HepG2 (cell line): ENCODE measurements at places on chromosomes 6 and 20. TPM values are rescaled to one million over a fixed set of nuclear protein-coding genes. Genes with fewer than 3 reads are reported as not detected.

The NOX3 gene
- 0.18 and 0.24 TPM in 2 replicates for total RNA-seq

The MYMX gene
- total RNA-seq, result not detected in 2 replicates

The CGAS gene
- 0.07 TPM in 1 of 2 replicates, not detected in the other for total RNA-seq

The RAB23 gene
- total RNA-seq, result 16.4 and 24.2 TPM in 2 replicates

- DNase-seq, result peak; percentile 52
- H3K4me1 ChIP-seq, result peaks cover 45% of the 10 kb centered on the region
- H3K27me3 ChIP-seq, result no peaks in the 10 kb centered on the region; the same call in 2 of the 3 replicates
- peak overlapping the region; percentile 77 for H3K4me3 ChIP-seq
- H3K36me3 ChIP-seq, result no peaks in the 10 kb centered on the region
Observed at GRCh38 chr6:35258858-35259193, 709 bp upstream of the ZNF76 start.

DNA sequence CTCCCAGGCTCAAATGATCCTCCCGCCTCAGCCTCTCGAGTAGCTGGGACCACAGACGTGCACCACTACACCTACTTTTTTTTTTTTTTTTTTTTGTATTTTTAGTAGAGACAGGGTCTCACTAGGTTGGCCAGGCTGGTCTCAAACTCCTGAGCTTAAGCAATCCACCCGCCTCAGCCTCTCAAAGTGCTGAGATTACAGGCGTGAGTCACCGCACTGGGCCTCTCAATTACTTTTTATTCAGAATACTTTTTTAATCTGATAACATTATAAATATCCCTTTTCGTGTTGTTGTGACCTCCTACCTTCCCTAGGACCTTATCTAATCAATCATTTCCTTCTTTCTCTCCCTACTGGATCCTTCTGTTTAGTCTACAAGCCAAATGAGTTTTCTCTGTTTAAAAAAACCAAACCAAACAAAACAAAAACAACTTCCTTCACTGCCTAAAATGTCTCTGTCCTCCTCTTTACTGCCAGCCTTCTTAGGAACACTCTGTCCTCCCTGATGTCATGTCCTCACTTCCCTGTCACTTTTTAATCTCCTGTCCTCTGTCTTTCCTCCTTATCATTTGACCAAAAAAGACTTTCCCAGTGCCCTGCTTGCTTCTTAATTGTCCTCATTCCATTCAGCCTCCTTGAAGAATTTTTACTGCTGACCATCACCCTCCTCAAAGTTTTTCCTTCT is 85.0 kb downstream of the CAP2 start:
- no peaks in the 10 kb centered on the region for H3K36me3 ChIP-seq
- H3K4me1 ChIP-seq, result no peaks in the 10 kb centered on the region
- H3K27me3 ChIP-seq, result no peaks in the 10 kb centered on the region
- H3K27ac ChIP-seq, result no peak overlapping the region

GRCh38 chr20:1264727-1265126 is 1.4 kb upstream of the SNPH start:
- no peak for DNase-seq
- H3K4me3 ChIP-seq, result no peak overlapping the region
- no peaks in the 10 kb centered on the region; the same call in 1 of the 2 replicates for H3K4me1 ChIP-seq
- no peaks in the 10 kb centered on the region for H3K36me3 ChIP-seq
- peaks cover 16% of the 10 kb centered on the region for H3K27me3 ChIP-seq
- H3K27ac ChIP-seq, result no peak overlapping the region

DNA sequence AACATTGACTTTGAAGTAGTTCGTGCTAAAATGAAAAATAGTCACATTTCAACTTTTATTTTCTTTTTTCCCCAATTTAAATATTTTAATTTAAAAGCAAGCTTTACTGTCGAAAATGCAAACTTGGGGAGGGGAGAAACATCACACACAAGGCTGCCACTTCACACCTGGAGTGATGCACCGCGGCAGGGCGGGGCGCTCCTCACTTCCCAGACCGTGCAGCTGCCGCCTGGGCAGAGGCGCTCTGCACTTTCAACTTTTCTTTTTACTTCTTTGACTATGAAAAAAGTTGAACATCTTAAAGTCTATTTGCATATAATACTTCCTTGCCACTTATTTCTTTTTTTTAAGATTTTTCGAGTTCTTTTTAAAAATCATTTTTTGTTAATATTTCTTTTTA is 993.3 kb upstream of the GJE1 start:
- no peak overlapping the region for H3K27ac ChIP-seq
- no peaks in the 10 kb centered on the region for H3K36me3 ChIP-seq
- H3K27me3 ChIP-seq, result no peaks in the 10 kb centered on the region
- DNase-seq, result no peak
- no peak overlapping the region for H3K4me3 ChIP-seq

GRCh38 chr20:52084727-52085126 is 106.9 kb downstream of the ZFP64 start:
- H3K4me3 ChIP-seq, result no peak overlapping the region
- peaks cover 12% of the 10 kb centered on the region; the same call in 1 of the 2 replicates for H3K4me1 ChIP-seq
- DNase-seq, result no peak
- peaks cover 5% of the 10 kb centered on the region; the same call in 2 of the 3 replicates for H3K36me3 ChIP-seq
- no peaks in the 10 kb centered on the region for H3K27me3 ChIP-seq

GRCh38 chr20:38148328-38149102 is 16.6 kb downstream of the TGM2 start:
- H3K27me3 ChIP-seq, result no peaks in the 10 kb centered on the region
- DNase-seq, result no peak
- H3K4me1 ChIP-seq, result peaks cover 37% of the 10 kb centered on the region

DNA sequence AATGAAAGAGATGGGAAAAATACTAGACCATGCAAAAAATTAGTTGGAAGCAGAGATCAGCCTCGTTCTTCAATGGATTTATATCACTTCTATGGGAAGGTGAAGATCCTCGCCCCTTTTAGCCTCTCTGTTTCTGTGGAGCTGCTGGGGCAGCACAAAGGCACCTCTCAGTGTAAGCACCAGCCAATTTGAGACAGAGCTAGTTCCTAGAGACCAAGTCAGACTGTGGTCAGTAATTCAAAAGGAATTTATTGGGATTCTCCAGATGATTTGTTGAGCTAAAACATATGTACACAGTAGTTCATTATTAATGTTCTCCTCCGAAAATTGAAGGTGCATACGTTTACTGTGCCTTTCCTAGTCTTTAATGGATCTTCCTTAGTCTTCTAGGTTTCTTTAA is 42.4 kb downstream of the SCGN start:
- no peaks in the 10 kb centered on the region for H3K36me3 ChIP-seq
- H3K4me3 ChIP-seq, result no peak overlapping the region
- DNase-seq, result no peak
- H3K27me3 ChIP-seq, result no peaks in the 10 kb centered on the region
- no peaks in the 10 kb centered on the region for H3K4me1 ChIP-seq
- H3K27ac ChIP-seq, result no peak overlapping the region

GRCh38 chr6:111530667-111531066 is 47.6 kb upstream of the REV3L start:
- H3K36me3 ChIP-seq, result no peaks in the 10 kb centered on the region
- H3K4me1 ChIP-seq, result peaks cover 16% of the 10 kb centered on the region
- H3K27ac ChIP-seq, result peak overlapping the region; percentile 14
- H3K27me3 ChIP-seq, result no peaks in the 10 kb centered on the region
- H3K4me3 ChIP-seq, result no peak overlapping the region

DNA sequence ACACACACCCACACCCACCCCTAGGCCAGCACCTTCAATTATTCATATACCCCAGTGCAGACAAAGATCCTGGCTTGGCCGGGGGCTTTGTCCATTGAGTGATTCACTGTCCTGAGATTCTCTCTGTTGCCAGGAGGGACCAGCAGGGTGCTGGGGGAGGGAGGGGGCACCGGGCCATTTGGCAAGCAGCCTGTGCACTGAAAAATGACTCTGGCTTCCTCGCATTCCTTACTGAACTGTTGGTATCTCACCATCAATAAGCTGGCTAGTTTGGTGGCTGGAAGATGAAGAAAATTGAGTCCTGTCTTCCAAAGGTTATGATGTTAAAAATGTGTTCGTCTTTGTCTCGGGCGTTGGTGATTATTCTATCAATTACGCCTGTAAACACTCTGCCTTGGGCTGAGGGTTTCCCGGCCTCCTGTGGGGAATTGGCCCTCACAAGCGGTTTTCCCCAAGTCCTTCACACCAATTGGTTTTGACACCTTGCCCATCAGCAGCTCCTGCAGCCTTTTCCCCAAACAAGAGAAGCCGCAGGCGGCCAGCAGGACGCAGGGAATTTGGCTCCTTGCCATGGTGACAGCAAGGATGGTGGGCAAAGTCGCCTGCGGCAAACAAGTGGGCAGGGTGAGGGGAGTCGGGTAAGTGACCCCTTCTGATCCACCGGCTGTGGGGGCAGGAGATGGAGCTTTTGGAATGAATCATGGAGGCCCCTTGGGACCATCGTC is 4.9 kb downstream of the VSTM2L start:
- H3K27ac ChIP-seq, result no peak overlapping the region
- DNase-seq, result no peak
- no peak overlapping the region for H3K4me3 ChIP-seq
- no peaks in the 10 kb centered on the region for H3K36me3 ChIP-seq

GRCh38 chr20:32727683-32728082 is 15.6 kb downstream of the COMMD7 start:
- peaks cover 17% of the 10 kb centered on the region for H3K36me3 ChIP-seq
- peaks cover 16% of the 10 kb centered on the region for H3K4me1 ChIP-seq
- no peaks in the 10 kb centered on the region for H3K27me3 ChIP-seq

DNA sequence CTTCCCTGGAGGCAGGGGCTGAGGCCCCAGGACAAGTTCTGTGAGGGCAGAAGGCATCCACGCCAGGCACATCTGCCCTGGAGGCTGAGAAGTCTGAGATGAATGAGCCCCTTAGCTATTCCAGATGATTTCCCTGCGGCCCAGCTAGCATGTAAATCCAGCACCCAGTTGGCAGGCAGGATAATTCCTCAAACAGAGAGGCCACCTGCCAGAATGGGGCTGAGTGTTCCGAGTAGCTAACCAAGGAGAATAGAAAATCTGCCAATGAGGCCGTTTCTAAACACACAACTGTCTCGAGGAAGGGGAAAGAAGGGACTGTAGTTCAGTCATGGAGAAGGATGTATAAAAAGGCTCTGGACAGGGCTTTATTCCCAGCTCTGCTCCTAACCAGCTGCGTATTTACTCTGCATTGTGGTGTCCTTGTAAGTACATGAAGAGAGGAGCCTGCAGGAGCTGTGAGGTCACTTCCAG is 211.4 kb upstream of the CDYL start:
- no peaks in the 10 kb centered on the region for H3K36me3 ChIP-seq
- H3K4me1 ChIP-seq, result no peaks in the 10 kb centered on the region
- no peak overlapping the region for H3K4me3 ChIP-seq
- peaks cover 2% of the 10 kb centered on the region; the same call in 1 of the 2 replicates for H3K27me3 ChIP-seq
- DNase-seq, result no peak

DNA sequence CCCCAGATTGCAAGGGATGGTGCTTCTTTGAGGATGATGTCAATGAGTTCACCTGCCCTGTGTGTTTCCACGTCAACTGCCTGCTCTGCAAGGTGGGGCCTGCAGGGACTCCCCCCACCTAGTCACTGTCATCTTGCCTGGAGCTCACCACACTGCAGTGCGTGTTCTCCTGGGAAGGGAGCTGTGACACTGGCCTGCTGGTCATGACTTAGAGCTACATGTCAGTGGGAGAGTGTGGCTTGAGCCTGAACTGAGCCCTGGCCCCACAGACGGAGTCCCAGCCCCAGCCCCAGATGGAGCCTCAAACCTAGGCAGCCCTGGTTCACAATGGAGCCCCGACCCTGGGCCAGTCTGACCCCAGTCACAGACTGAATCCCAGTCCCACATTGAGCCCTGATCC is 19.3 kb downstream of the RBCK1 start:
- H3K27ac ChIP-seq, result no peak overlapping the region
- H3K4me3 ChIP-seq, result no peak overlapping the region
- H3K4me1 ChIP-seq, result no peaks in the 10 kb centered on the region
- peaks cover 69% of the 10 kb centered on the region for H3K36me3 ChIP-seq

GRCh38 chr6:110282412-110282811 is 75.7 kb downstream of the METTL24 start:
- H3K4me3 ChIP-seq, result no peak overlapping the region
- H3K36me3 ChIP-seq, result no peaks in the 10 kb centered on the region
- H3K4me1 ChIP-seq, result peaks cover 10% of the 10 kb centered on the region

- no peak overlapping the region for H3K27ac ChIP-seq
- H3K27me3 ChIP-seq, result no peaks in the 10 kb centered on the region
- no peak overlapping the region for H3K4me3 ChIP-seq
- no peaks in the 10 kb centered on the region for H3K4me1 ChIP-seq
- DNase-seq, result no peak
Observed at GRCh38 chr6:24064832-24065231, 61.2 kb upstream of the NRSN1 start.

GRCh38 chr6:96704713-96705112 is 132.6 kb downstream of the GPR63 start:
- no peak overlapping the region for H3K4me3 ChIP-seq
- no peaks in the 10 kb centered on the region for H3K4me1 ChIP-seq
- no peak for DNase-seq
- no peaks in the 10 kb centered on the region for H3K27me3 ChIP-seq
- no peak overlapping the region for H3K27ac ChIP-seq

GRCh38 chr6:124967444-124967843 is 5.2 kb downstream of the RNF217 start:
- H3K36me3 ChIP-seq, result no peaks in the 10 kb centered on the region
- no peak for DNase-seq
- no peak overlapping the region for H3K4me3 ChIP-seq
- H3K27ac ChIP-seq, result no peak overlapping the region
- peaks cover 9% of the 10 kb centered on the region for H3K4me1 ChIP-seq

DNA sequence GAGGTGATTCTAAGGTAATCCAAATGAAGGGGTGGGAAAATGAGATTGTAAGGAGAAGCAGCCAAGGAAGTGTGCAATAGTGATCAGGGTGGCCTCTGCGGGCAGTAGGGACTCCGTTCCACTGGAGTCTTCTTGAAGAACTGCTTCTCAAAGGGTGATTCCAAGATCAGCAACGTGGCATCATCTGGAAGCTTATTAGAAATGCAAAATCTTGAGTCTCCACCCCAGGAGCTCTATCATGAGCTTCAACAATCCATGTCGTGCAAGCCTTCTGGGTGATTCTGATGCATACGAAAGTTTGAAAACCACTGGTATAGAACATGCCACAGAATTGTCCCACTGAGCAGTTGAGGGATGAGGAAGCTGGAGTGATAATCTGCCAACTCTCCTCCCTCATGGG is 31.4 kb downstream of the SCP2D1 start:
- H3K4me3 ChIP-seq, result no peak overlapping the region
- H3K36me3 ChIP-seq, result no peaks in the 10 kb centered on the region
- H3K4me1 ChIP-seq, result no peaks in the 10 kb centered on the region
- no peaks in the 10 kb centered on the region for H3K27me3 ChIP-seq

GRCh38 chr20:46811224-46812084 is 83.2 kb upstream of the EYA2 start:
- peaks cover 11% of the 10 kb centered on the region; the same call in 1 of the 2 replicates for H3K4me1 ChIP-seq
- no peaks in the 10 kb centered on the region; the same call in 1 of the 2 replicates for H3K27me3 ChIP-seq
- H3K36me3 ChIP-seq, result no peaks in the 10 kb centered on the region
- no peak overlapping the region for H3K27ac ChIP-seq
- DNase-seq, result no peak
- no peak overlapping the region for H3K4me3 ChIP-seq
